ENCODE measurements at places on chromosomes 4 and X. TPM values are rescaled to one million over a fixed set of nuclear protein-coding genes. Genes with fewer than 3 reads are reported as not detected.
A peak's percentile ranks its signal among the peaks of the same experiment; 100 is the strongest.

DNA sequence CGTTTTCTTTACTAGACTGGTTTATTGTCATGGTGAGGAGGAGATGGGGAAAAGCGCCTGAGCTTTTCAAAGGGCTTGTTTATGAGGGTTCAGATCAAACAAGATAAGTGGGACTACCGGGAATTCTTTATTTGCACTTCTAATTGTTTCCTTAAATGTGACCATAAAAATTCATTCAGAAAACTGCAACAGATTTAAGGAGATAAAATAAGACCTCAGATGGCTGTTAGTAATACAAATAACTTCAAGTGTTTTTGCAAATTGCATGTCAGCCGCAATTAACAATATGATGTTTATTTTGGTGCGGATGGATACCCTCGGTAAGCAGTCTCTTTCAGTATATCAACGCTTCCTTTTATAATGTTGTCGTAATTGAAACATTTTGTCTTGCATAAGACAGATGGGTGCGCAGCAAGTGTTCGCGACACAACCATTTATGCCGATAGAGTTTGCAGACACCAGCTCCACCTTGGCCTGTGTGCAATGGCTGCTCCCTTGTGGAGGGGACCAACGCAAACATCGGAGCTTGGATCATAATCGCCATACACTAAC, 151.0 kb downstream of the C4orf33 start:
- DNase-seq: no peak

DNA sequence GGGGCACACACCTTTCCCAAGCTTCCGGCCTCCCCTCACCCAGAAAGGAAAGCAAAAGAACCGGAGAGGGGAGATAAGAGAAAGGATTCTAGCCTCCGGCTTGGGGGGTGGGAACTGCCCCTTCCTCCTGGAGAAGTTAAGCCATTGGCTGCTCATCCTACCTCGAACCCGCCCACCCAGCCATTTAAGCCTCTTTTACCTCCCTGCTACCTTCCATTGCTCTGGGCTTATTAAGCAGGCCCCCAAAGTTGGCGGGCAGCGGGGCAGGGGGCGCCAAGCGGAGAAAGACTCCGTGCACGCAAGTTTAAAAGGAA, 2.3 kb downstream of the MAML3 start:
- DNase-seq: peak; percentile 85

DNA sequence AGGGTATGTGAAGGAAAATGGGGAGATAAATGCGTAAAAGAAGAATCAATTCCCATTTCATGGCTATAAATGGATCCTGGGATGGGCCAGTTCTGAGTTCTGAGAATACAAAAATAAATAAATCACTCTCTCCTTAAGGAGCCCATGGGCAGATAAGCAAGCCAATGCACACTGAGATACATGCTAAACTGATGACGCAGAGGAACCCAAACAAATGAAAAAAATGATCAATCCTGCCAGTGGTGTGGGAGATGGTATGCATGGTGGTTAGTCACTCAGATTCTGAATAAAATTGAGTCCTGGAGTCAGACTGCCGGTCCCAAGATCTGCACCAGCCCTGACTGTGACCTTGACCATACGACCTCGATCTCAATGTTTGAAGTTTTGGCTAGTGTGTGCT, 59.7 kb downstream of the NEIL3 start:
- DNase-seq: no peak

TCEAL6 gene
- total RNA-seq: not detected

GRCh38 chrX:32281853-32282252, 929.5 kb downstream of the DMD start:
- DNase-seq: no peak

DNA sequence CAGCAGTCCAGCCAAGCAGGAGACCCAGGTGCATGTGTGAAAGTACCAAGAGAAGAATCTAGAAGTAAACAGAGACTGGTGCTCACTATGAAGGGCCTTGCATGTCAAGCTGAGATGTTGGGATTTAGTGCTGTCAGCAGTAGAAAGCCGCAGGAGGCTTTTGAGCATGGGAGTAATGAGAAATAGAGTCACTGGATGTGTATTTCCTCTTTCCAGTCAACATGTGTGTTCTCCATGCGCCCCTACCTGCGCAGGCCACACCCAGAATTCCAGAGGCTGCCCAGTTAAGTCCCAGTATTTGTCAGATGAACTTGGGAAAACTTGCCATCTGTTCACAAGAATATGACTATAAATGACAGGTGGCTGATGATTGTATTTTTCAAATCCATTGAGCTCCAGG, 4.5 kb upstream of the MAMLD1 start:
- DNase-seq: no peak

WWC2 gene
- total RNA-seq: 6.3 TPM

- DNase-seq: no peak
Observed at GRCh38 chrX:38882894-38883626, 81.8 kb downstream of the MID1IP1 start.

GRCh38 chrX:48021026-48021900, 14.5 kb downstream of the SPACA5 start:
- DNase-seq: peak; percentile 66

GRCh38 chr4:3135155-3136011, 60.9 kb downstream of the HTT start:
- DNase-seq: no peak

P2RY4 gene
- 2.3 TPM for total RNA-seq

DNA sequence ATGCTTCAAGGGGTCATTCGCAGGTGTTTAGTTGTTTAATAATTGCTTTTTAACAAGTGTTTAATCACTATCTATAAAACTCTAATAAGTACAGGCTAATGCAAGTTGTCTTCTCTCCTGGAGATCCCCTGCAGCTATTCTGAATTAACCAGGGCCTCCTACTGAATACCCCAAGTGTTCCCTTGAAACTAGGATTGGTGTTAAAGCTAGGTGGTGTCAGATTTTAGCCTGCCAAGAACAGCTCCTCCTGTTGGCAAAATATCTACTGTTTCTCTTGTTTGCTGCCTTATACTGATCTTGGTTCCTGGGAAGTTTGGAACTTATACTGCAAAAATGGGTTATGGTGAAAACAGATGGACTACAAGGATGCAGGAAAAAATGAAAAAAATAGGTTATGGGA, 26.1 kb upstream of the TMEM154 start:
- DNase-seq: no peak

GRCh38 chr4:153755186-153755585, 4.6 kb downstream of the RNF175 start:
- DNase-seq: no peak

- no peak for DNase-seq
Observed at GRCh38 chr4:41307638-41308037, 50.9 kb downstream of the UCHL1 start.

GRCh38 chr4:153374442-153374841, 30.0 kb downstream of the MND1 start:
- DNase-seq: no peak
